Chondrocyte (in vitro differentiated cells): ENCODE measurements at places on chromosomes 13 and 19. TPM values are rescaled to one million over a fixed set of nuclear protein-coding genes. Genes with fewer than 3 reads are reported as not detected.

POLR2I gene
- total RNA-seq: 43.5 to 61.6 TPM (median 49.2 TPM) in 3 replicates

TPTE2 gene
- not detected in 3 replicates for total RNA-seq

C5AR1 gene
- 2.9 to 4.3 TPM (median 3.7 TPM) in 3 replicates for total RNA-seq

PTH2 gene
- not detected in 3 replicates for total RNA-seq

PEX11G gene
- total RNA-seq: 1.7 to 2.6 TPM (median 2.3 TPM) in 3 replicates

ATP1A3 gene
- 0.10 to 0.85 TPM (median 0.64 TPM) in 3 replicates for total RNA-seq

NUMBL gene
- total RNA-seq: 104 to 121 TPM (median 117 TPM) in 3 replicates

- peak overlapping the region; percentile 85 for H3K27ac ChIP-seq
- peaks cover 92% of the 10 kb centered on the region for H3K4me1 ChIP-seq
- no peaks in the 10 kb centered on the region for H3K27me3 ChIP-seq
- H3K36me3 ChIP-seq: peaks cover 24% of the 10 kb centered on the region
Measured at GRCh38 chr13:110297011-110297410, 9.9 kb downstream of the COL4A1 start.

DNA sequence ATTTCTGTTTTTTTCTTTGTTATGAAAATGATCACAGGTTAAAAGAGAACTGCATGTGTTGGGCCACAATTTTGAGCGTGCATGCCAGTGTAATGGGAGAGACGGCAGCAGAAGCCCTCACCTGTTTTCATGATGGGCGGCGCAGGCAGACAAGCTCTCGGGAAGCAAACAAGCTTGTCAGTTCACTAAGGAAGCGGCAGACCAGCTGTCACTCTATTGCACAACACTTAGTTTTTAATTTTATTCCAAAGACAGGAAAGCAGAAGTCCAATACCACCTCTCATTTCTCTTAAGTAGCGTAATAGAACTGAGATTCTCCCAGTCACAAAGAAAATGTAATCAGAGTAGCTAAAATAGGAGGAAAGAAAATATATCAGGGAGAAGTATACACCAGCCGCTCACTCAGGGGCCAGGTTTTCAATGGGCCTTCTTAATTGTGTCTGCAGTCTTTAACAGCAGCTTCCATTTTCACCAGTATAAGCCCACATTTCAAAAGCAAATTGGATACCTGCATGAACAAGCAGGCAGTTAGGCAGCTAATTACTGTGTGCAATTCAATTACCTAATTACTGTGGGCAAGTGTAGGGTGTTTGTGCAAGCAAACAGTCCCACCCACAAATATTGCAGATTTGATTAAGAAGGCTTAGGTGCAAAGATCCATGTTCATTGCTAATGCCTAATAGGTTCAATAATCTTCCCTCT is 711.4 kb downstream of the DIAPH3 start:
- H3K27ac ChIP-seq: no peak overlapping the region
- H3K27me3 ChIP-seq: no peaks in the 10 kb centered on the region
- peaks cover 7% of the 10 kb centered on the region for H3K4me1 ChIP-seq
- no peak for DNase-seq
- no peaks in the 10 kb centered on the region for H3K36me3 ChIP-seq

DNA sequence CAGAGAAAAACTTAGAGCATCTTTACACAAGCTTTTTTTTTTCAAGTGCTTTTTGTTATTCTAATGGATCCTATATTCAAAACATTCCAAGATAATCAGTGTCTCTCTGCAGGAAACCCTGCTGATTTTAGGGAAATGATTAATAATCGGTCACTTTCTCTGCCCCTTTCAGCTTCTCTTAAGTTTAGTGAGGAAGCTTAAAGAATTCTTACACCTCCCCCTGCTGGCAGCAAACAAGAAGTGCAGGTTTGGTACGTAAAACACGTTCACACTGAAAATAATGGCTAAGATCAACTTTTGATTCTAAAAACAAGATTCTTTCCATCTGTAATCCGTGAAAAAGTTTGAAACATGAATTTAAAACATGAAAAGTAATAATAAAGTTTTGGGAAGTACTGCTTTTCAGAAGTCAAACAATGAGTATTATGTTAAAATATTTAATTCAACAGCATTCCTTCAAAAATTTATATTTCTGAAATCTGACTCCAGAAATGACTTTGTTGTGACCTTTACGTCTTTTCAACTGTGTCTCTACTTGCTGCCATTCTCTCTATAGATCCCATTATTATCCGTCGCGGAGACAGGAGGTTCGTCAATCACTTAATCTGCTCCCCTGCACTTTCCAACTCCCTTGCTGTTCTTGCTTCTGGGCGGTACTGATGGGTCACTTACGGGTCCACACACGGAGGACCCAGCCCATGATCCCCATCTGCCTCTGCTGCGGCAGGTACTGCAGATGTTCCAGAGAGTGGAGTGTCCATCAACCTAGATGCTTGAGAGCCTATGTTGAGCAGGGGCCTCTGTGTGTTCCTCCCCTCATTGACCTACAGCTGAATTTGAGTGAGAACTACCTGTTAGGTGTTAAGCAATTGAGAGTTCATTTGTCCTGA is 203.1 kb upstream of the EDNRB start:
- H3K36me3 ChIP-seq: no peaks in the 10 kb centered on the region
- H3K27me3 ChIP-seq: peaks cover 43% of the 10 kb centered on the region
- no peak for DNase-seq
- H3K27ac ChIP-seq: no peak overlapping the region
- H3K4me1 ChIP-seq: peaks cover 9% of the 10 kb centered on the region

DNA sequence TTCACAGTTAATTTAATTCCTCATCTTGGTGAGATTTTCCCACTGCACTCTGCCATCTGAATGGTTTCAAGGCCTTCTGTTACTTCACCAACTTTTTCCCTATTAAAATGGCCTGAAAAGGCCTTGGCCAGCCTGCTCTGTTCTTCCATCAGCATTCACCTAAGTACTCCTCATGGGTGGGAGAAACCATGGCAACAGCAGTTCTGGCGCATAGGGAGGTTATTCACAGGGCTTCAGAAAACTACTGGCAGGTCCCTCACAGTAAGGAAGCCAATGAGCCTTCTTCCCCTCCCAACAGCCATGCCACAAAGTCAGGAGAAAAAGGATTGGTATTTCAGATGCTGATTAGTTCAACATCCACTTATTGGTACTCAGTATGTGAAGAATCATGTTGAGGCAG is 17.2 kb upstream of the GJB2 start:
- no peak overlapping the region for H3K4me3 ChIP-seq
- peaks cover 2% of the 10 kb centered on the region for H3K36me3 ChIP-seq
- no peak for DNase-seq
- H3K27me3 ChIP-seq: peaks cover 53% of the 10 kb centered on the region

DNA sequence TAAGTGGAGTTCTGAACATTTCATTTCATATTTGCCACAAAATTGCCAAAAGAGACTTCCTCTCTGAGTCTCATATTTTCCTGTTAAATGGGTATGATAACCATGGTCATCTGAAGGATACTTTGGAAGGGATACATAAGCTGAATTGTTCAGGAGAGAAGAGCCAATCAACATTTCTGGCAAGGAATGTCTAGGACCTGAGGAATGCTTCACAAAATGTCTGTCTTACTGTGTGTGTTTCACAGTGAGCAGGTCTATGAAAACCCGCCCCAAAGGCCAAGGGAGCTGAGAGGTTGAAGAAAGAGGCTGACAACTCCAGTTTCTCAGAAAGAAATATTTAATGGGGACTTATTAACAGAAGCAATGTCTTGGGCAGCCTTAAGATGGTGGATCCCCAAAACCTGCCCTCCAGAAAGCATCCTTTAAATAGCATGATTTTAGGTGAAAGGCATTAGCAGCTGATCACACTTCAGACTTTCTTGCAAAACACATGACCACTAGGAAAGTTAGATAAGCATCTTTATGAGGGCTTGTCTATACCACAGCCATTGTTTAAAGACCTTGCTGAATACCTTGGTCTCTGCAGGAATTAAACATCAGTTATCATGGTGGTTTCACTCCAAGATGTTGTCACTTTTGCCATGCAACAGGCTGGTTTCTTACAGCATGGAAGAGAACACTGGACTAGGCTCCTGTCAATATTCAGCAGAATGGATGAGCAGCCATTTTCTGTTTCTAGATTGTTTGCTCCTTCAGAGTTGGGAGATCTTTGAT is 78.9 kb downstream of the TNFSF11 start:
- no peaks in the 10 kb centered on the region for H3K36me3 ChIP-seq
- DNase-seq: no peak
- H3K4me3 ChIP-seq: no peak overlapping the region
- peaks cover 64% of the 10 kb centered on the region for H3K27me3 ChIP-seq

DNA sequence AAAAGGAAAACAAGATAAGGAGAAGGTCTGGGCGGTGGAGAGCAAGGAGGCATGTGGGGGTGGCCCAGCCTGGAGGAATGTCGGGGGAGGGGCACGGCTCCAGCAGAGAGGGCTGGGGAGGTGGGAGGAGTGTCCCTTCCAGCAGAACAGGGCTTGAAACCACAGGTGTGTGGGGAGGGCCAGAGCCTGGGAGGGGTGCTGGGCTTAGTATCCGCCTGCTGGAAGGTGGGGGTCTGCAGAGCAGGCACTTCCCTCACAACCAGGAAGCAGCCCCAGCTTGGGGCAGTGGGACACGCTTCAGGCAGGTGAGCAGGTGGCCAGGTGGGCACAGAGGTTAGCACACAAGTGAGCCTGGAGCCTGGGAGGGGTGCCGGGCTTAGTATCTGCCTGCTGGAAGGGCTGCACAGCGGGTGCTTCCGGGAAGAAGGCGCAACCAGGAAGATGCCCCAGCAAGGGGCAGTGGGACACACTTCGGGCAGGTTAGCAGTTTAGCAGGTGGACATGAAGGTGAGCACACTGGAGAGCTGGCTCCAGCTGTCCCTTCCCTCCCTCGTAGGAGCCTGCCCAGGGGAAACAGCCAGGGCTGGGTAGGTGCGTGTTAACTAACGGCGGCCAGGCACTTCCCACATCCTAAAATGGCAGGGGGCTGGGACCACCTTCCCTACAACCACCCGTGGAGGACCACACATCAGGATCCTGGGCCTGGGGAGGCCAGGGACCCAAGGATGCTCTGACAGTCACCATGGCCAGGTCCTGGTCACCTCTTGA is 3.0 kb downstream of the GAS6 start:
- peaks cover 53% of the 10 kb centered on the region for H3K4me1 ChIP-seq
- peaks cover 2% of the 10 kb centered on the region for H3K27me3 ChIP-seq
- no peak for DNase-seq
- H3K4me3 ChIP-seq: peak overlapping the region; percentile 33
- H3K27ac ChIP-seq: peak overlapping the region; percentile 2
- H3K36me3 ChIP-seq: peaks cover 6% of the 10 kb centered on the region

DNA sequence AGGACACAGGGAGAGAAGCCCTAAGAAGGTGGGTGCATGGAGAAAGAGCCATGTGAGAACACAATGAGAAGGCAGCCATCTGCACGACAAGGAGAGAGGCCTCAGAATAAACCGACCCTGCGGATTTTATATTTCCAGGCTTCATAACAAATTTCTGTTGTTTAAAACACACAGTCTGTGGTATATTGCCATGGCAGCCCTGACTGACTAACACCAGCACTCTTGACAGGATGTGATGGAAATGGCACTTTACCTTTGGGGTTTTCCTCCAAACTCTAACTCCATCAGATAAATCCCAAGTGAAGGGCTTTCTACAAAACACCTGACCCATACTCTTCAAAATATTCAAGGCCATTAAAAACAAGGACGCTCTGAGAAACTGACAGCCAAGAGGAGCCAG is 13.2 kb upstream of the MED4 start:
- H3K4me3 ChIP-seq: no peak overlapping the region
- peaks cover 20% of the 10 kb centered on the region for H3K4me1 ChIP-seq
- H3K27ac ChIP-seq: no peak overlapping the region
- no peak for DNase-seq
- peaks cover 6% of the 10 kb centered on the region for H3K27me3 ChIP-seq

GRCh38 chr13:60645676-60646075 is 248.7 kb downstream of the TDRD3 start:
- H3K4me3 ChIP-seq: no peak overlapping the region
- no peak overlapping the region for H3K27ac ChIP-seq
- peaks cover 10% of the 10 kb centered on the region for H3K27me3 ChIP-seq
- DNase-seq: no peak
- peaks cover 1% of the 10 kb centered on the region for H3K36me3 ChIP-seq

GRCh38 chr19:2726904-2727639 is 5.9 kb upstream of the DIRAS1 start:
- no peak for DNase-seq
- H3K4me3 ChIP-seq: no peak overlapping the region
- H3K27me3 ChIP-seq: peaks cover 3% of the 10 kb centered on the region

- no peaks in the 10 kb centered on the region for H3K27me3 ChIP-seq
- H3K4me1 ChIP-seq: no peaks in the 10 kb centered on the region
- peaks cover 6% of the 10 kb centered on the region for H3K36me3 ChIP-seq
- H3K4me3 ChIP-seq: no peak overlapping the region
- H3K27ac ChIP-seq: no peak overlapping the region
- DNase-seq: no peak
Measured at GRCh38 chr19:2758601-2759313, 18.9 kb upstream of the SLC39A3 start.

DNA sequence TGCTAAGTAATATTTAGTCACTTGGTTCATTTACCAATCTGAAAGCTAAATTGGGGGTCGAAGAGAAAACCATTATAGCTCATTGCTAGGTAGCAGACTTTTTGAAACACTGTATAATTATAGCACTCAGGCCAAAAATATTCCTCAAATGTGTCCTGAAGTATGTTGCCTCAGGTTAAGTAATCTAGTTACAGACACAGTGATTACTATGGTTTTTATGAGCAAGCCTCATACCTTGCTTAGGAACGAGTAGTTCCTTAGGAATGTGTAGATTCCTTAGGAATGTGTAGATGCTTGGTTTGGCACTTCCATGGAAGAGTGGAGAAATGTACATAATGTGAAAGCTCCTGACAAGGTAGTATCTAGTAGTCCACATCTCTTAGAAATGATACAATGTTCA is 387.5 kb downstream of the LMO7 start:
- peaks cover 6% of the 10 kb centered on the region for H3K36me3 ChIP-seq
- H3K27ac ChIP-seq: peak overlapping the region; percentile 0
- H3K4me3 ChIP-seq: no peak overlapping the region
- DNase-seq: no peak
- H3K27me3 ChIP-seq: no peaks in the 10 kb centered on the region

DNA sequence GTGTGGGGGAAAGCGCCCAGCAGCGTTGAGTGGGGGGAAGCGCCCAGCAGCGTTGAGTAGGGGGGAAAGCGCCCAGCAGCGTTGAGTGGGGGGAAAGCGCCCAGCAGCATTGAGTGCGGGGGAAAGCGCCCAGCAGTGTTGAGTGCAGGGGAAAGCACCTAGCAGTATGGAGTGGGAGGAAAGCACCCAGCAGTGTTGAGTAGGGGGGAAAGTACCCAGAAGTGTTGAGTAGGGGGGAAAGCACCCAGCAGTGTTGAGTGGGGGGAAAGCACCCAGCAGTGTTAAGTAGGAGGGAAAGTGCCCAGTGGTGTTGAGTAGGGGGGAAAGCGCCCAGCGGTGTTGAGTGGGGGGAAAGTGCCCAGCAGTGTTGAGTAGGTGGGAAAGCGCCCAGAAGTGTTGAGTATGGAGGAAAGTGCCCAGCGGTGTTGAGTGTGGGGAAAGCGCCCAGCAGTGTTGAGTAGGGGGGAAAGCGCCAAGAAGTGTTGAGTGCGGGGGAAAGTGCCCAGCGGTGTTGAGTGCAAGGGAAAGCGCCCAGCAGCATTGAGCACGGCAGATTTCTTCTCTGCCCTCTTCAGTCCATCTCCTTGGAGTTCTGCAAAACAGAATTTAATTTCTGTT is 138.4 kb downstream of the ATP11A start:
- DNase-seq: no peak
- H3K27me3 ChIP-seq: no peaks in the 10 kb centered on the region
- H3K4me1 ChIP-seq: peaks cover 3% of the 10 kb centered on the region
- H3K4me3 ChIP-seq: no peak overlapping the region

GRCh38 chr19:14402332-14403144 is 16.6 kb downstream of the DDX39A start:
- DNase-seq: no peak
- H3K27ac ChIP-seq: no peak overlapping the region
- H3K4me1 ChIP-seq: peaks cover 23% of the 10 kb centered on the region
- H3K4me3 ChIP-seq: no peak overlapping the region
- peaks cover 4% of the 10 kb centered on the region for H3K36me3 ChIP-seq

GRCh38 chr13:106602178-106602577 is 34.2 kb upstream of the ARGLU1 start:
- peaks cover 22% of the 10 kb centered on the region for H3K4me1 ChIP-seq
- no peak for DNase-seq
- H3K27ac ChIP-seq: no peak overlapping the region
